Tibial nerve (tissue), 4 donors: ENCODE measurements at places on chromosomes 6 and 20.

- no peak for DNase-seq
Observed at GRCh38 chr6:167746975-167747374, 79.7 kb upstream of the AFDN start.

DNA sequence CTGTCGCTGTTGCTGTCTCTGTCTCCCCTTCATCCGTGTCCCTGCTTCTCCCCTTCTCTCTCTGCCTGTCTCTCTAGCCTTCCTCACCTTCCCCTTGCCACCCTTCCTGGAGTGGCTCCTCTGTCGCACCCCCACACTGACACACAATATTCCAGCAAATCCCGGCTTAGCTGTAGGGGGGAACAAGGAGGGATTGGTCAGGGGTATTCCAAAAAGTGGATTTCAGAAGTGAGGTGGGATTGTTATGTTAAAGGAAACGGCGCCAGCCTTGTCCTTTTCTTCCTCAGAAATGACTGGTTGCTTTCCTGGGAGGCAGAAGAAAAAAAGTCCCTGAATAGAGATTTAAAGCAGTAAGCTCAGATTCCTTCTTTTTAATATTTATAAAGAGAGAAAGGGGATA is 76.3 kb upstream of the SIRPA start:
- DNase-seq, result no peak

DNA sequence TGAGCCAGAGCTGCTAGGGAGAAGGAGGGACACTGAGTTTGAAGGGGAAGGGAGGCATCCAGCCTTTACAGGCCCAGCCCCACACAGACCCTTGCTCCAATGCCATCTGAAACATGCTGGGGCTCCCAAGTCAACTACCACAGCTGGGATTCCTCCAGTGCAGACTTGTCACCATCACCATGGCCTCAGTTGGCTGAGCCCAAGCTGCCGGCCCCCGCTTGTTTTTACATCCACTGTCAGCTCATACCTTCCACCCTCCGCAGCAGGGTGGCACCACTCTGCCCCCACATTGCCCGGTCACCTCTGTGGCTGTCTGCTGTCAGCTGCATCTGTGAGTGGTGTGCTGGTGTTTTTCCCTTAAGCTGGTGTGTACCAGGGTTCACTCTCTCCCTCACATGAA is 26.1 kb downstream of the GFOD1 start:
- DNase-seq, result no peak

DNA sequence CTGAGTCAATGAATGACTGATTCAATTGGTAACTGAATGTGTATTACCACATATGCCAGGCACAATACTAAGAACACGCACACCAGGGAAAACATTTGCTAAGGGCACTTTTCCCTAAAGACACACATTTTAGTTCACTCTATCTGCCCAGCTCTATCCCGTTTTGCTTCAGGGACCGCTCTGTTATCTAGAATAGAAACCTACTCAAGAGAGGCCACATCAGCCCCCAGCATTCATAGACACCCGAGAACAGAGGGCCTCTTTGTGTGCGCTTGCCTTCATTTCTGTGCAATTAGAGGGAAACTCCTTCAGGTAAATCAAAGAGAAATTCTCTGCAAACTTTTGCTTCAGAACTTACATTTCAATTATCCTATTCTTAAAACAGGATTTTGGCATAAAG is 50.3 kb downstream of the DZANK1 start:
- DNase-seq, result no peak

GRCh38 chr6:53426667-53427270 is 78.0 kb upstream of the ELOVL5 start:
- DNase-seq, result no peak

GRCh38 chr20:62777528-62777830 is 18.8 kb upstream of the MRGBP start:
- no peak for DNase-seq

GRCh38 chr20:48523191-48523995 is 304.4 kb downstream of the PREX1 start:
- no peak for DNase-seq

GRCh38 chr6:75244063-75244584 is 523 bp upstream of the COX7A2 start:
- DNase-seq, result peak; percentile 12

GRCh38 chr6:119233312-119233984 is 116.1 kb downstream of the MAN1A1 start:
- no peak for DNase-seq

GRCh38 chr6:2222275-2222842 is 23.0 kb downstream of the GMDS start:
- DNase-seq, result no peak

GRCh38 chr6:152160346-152160745 is 352.9 kb downstream of the ESR1 start:
- no peak for DNase-seq

DNA sequence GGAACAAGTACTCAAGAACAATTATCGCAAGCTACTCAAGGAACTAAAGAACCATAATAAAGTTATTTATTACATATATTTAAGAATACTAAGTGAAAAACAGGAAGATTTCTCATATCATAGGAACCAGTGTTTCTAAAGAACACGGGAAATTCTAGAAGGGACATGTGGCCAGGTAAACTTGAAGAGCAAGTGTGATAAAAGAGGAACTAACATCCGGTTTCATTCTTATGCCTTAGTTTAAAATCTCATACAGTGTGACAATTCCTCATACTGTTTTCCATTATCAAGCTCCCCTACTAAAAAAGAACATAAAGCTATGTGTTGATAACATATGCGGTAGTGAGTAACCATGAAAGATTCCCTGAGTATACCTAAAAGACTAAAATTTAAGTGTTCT is 163.5 kb upstream of the SHLD1 start:
- DNase-seq, result no peak

DNA sequence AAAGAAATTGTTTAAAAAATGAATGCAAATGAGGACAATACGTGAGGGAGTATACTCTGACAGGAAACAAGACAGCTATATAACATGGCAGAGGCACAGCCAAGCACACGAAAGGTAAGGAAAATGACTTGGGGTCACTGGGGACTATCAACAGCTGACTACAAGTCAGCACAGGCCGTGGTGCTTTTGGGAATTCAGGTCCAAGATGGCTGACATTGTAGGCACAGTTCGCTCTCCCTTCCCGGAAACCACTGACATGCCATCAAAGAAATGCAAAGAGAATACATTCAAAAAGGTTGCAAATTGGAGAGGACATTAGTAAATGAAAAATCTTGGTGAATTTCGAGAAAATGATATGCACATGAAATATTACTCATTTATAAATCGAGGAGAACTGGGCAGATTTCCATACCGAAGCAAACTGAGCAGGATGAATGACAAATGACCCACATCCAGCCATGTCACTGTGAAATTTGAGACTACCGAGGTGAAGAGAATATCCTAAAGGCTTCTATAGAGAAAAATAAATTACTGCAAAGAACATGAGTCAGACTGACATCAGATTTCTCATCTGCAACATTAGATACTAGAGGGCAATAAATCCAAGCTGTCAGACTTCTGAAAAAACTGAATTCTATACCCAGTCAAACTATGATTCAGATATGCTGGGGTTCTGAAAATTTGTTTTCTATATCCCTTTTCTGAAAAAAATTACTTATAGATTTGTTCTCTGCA is 391.1 kb downstream of the BTBD9 start:
- DNase-seq, result no peak

DNA sequence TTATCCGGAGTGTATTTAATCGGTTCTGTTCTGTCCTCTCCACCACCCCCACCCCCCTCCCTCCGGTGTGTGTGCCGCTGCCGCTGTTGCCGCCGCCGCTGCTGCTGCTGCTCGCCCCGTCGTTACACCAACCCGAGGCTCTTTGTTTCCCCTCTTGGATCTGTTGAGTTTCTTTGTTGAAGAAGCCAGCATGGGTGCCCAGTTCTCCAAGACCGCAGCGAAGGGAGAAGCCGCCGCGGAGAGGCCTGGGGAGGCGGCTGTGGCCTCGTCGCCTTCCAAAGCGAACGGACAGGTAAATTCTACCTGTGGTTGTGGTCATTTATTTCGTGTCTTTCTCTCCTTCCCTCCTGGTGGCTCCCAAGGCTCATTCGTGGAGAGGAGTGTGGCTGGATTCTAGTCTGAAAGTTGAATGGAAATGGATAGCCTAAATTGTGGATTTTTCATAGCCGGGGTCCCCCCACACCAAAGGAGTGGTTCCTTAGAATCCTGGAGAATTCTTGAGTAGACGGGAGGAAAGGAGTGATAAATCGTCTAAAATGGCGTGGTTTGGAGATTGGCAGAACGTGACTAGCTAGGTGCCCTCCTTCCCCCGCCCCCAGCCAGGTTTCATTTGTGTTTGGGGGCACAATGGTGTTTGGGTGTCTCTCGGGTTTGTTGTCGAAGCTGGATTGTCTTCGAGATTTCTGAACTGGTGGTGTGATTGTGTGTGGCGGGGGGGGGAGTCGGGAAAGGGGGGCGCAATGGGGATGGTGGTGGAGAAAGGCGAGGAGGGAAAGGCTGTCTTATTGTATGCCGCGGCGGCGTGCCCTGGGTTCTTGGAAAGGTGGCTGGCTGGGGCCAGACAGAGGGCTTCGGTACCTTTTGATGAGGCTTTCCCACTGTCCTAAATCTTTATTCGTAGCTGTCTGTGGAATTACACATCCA is 673 bp downstream of the MARCKS start:
- peak; percentile 47 for DNase-seq

- DNase-seq, result peak; percentile 9
Observed at GRCh38 chr6:53623497-53623896, 42.1 kb downstream of the KLHL31 start.

DNA sequence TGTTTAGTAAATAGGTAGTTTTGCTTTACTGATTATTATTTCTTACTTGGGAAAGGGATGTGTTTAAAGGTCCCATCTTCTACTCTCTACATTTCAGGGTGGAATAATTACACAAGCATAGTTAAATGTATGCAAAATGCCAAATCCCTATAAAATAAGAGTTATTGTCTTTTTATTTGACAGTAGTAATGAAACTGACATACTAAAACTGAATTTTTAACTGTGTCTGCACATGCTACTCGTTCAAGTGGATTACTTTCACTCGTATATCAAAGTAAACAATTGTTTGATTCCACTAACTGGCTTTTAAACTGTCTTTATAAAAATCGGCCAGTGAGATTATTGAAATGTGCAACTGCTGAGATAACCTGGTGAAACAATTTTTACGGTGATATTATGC is 602.9 kb upstream of the ADGRB3 start:
- no peak for DNase-seq

- no peak for DNase-seq
Observed at GRCh38 chr6:135521431-135521830, 23.9 kb upstream of the AHI1 start.

- DNase-seq, result no peak
Observed at GRCh38 chr20:4383961-4384360, 337.7 kb upstream of the PRND start.

DNA sequence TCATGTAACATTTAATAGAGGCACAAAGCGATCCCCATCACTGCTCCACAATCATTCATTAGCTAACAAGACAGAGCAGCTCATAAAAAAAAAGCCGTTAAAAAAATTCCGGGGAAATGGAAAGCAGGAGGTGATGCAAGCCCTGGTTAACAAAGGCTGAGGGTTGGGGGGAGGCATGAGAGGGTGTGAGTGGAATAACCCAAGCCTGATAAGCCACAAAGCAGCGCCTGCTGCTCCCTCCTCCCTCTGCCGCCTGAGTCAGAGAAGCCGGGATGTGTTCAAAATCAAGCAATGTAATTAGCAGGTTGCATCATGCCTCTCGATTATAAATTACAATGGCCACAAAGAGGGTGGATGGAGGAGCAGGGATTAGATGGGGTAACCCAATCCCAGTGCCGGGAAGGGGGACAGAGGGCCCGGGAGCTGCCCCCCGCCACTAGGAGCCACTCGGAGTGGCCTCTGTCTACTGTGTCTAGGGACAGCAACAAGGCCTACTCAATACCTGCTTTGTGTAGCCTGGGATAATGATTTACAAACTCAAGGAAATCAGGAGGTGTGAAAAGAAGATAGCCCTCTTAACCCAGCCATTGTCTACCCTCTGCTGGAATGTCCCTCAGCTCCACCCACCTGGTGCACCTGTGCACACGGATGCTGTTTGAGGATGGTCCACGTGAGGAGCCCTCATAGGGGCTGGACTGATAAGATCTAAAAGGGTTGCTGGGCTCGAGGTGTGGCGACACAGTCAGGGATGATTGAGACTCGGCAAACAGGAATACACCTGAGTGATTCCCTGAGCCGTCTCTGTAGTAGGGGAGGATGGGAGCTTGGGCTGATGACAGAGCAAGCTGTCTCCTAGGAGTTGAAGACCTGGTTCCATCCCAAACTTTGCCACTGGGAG is 156.9 kb downstream of the VEGFA start:
- DNase-seq, result no peak

DNA sequence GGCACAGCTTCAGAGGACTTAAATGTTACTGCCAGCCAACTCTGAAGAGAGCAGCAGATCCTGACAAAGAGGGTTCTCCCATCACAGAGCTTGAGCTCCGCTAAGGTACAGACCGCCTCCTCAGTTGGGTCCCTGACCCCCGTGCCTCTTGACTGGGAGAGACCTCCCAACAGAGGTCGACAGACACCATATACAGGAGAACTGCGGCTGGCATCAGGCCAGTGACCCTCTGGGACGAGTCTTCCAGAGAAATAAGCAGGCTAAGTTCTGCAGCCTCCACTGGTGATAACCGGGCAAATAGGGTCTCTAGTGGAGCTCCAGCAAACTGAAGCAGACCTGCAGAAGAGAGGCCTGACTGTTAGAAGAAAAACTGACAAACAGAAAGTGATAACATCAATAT is 187.0 kb downstream of the CLVS2 start:
- DNase-seq, result no peak

DNA sequence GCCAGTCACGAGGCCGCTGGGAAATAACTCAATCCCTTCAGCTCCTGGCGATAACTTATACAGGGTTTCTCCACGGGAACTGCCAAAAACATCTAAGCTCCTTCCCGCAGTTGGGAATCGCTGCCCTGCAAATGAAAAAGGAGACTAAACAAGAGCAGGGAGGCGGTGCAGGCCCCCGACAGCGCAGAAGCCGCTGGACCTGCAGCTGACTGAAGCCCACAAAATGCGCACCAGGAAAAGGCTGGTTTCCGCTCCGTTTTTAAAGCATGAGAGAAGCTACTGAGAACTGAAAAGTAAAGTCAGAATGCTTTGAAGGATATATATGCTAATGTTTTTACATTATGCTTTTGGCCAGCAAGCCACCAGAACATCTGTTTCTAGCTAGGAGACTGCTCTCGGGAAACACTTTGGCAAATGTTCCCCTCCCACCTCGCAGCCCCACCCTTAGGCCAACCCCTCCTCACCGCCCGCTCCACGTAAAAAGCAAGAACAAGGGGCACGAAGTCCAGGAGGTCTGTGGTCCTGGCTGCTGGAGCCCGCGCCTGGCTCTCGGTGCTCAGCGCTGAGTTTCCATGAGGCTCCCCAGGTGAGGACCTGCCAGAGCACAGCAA is 90.5 kb downstream of the SOD2 start:
- no peak for DNase-seq

- DNase-seq, result peak; percentile 12
Observed at GRCh38 chr6:129575378-129576118, 134.4 kb downstream of the ARHGAP18 start.

- no peak for DNase-seq
Observed at GRCh38 chr6:139152088-139152891, 17.4 kb downstream of the HECA start.

- DNase-seq, result no peak
Observed at GRCh38 chr6:25404693-25405169, 125.6 kb downstream of the CARMIL1 start.
